ENCODE measurements at places on chromosomes 5 and 9. TPM values are rescaled to one million over a fixed set of nuclear protein-coding genes. Genes with fewer than 3 reads are reported as not detected.

The STARD4 gene
- total RNA-seq: 88.1 TPM

The FCN1 gene
- not detected for total RNA-seq

The RUFY1 gene
- total RNA-seq: 25.0 TPM

The PTGER4 gene
- 47.9 TPM for total RNA-seq

The ZNF79 gene
- 13.7 TPM for total RNA-seq

The MYOZ3 gene
- total RNA-seq: not detected

The DRD1 gene
- total RNA-seq: not detected

The LSM11 gene
- total RNA-seq: 3.7 TPM

The FNIP1 gene
- total RNA-seq: 47.7 TPM

The SOHLH1 gene
- not detected for total RNA-seq

The F12 gene
- total RNA-seq: 1.7 TPM
